Stimulated activated CD4-positive, alpha-beta T cell treated with anti-CD3 and anti-CD28 coated beads, TNF-alpha, amount 100 ng/mL, for 4 hours (primary cell): ENCODE measurements at places on chromosomes 2 and 18.
A peak's percentile ranks its signal among the peaks of the same experiment; 100 is the strongest.

DNA sequence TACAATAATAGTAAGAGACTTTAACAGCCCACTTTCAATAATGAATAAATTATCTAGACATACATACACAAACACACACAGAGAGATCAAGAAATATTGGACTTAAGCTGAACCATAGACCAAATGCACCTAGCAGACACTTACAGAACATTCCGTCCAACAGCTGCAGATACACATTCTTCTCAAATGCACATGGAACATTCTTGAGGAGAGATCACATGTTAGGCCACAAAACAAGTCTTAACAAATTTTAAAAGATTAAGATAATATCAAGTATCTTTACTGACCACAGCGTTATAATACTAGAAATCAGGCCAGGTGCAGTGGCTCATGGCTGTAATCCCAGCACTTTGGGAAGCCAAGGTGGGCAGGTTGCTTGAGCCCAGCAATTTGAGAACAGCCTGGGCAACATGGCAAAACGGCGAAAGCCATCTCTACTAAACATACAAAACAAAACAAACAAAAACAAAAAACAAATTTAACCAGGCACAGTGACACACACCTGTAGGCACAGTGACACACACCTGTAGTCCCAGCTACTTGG, 7.4 kb downstream of the CERKL start:
- no peak for DNase-seq

- no peak for DNase-seq
These were observed 99.5 kb downstream of the TTC32 start for GRCh38 chr2:19802086-19802841.

GRCh38 chr2:229955663-229956062, 33.4 kb downstream of the FBXO36 start:
- no peak for DNase-seq

DNA sequence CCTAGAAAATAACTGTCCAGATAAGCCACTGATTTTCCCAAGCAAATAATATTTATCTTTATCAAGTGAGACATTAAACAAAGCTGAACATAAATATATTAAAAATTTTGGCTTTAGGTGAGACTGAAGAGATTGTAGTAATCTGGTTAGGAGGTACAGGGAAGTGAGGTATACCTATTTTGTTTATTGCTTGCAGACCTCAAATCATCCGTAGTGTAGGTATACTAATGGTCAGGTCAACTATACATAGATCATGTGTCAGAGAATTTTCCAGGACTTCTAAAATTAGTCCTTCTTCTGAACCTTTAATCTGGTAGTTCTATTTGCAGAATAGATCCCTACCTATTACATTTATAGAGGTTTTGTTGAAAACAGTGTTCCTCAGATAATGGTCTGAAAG, 41.5 kb downstream of the SP140 start:
- no peak for DNase-seq

GRCh38 chr2:43482961-43483360, 112.9 kb downstream of the THADA start:
- DNase-seq: no peak

- no peak for DNase-seq
These were observed 80.2 kb upstream of the DNMT3A start for GRCh38 chr2:25421820-25422411.

DNA sequence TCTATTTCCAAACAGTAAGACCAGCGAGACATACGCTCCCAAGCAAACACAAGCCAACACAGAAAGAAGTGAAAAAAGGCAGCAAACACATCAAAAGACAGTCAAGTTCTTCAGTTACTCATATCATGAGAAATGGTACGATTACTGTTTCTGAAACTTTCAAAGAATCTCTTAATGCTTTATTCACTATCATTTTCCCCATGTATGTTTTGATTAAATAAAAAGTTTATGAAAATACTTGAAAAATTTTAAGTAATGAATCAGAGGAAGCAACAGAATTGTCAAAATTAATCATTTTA, 114.9 kb downstream of the HDAC4 start:
- DNase-seq: no peak

GRCh38 chr18:35002120-35002519, 39.1 kb upstream of the MAPRE2 start:
- no peak for DNase-seq

GRCh38 chr2:30714811-30715709, 92.2 kb downstream of the CAPN13 start:
- no peak for DNase-seq

GRCh38 chr18:13070460-13070859, 79.3 kb downstream of the CEP192 start:
- no peak for DNase-seq

DNA sequence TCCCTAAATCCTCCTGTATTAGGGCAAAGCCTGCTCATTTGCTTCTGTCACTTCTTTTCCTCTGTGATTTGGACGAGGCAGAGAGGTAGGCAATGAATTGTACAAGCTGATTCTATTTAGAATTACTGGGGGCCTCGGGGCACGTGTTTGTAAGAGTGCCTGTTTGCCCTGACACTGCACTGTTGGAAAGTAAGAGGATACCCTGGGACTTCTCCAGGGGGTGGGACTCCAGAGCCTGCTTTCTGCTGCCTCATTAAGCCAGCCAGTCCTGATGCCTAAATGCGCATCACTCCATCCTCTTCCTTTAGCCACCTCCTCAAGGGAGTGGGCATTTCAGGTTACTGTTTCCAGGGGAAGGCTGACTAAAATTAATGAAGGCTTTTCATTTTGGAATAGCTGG, 134.3 kb downstream of the TDRD15 start:
- DNase-seq: no peak

DNA sequence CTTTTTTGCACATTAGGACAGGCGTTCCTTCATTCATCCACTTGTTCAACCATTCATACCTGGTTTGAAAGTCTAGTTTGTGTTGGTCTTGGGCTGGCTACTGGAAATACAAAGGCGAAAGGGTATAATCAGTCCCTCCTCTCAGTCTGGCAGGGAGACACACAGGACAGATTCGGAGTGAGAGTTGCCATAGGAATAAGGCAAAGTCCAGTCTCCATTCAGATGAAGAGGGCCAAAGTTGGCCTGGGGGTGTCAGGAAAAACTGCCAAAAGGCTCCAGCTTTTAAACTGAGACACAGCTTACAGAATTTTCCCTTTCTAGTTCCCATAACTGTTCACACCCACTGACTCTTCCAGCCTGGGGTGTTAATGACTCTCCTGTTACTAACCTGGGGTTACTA, 96.3 kb upstream of the AQP4 start:
- DNase-seq: no peak

DNA sequence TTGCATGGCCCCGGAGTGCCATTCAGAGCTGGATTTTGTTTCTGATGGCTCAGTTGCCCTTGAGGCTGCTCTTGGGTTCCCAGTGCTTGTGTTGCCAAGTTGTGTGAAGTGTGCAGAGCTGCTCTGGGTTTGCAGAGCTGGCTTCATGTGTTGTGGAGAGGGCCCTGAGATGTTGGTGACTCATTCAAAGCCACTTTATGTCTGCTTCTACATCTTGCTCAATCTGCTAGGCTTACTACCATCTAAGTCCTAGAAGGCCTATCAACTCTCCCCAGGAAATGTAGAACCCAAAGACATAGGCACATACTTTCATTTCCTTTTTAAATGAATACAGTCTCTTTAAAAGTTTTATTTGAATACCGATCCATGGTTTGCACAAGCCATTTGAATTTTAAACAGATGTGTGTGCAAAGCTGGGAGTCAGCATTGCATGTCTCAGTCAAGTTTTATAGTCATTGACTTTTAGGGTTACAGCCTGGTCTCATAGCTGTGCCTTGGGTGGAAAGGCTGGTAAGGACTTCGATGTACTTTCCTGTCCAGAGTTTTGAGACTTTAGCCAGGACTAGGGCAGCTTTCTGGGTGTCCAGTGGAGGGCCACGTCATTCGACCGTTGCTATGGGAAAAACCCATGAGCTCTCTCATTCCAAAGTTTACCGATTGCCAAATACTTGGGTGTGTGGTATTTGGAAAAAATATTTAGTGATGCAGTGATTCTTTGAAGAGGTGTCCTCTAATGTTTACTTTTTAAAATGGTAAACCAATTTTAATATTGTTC, 105.0 kb downstream of the LTBP1 start:
- no peak for DNase-seq

DNA sequence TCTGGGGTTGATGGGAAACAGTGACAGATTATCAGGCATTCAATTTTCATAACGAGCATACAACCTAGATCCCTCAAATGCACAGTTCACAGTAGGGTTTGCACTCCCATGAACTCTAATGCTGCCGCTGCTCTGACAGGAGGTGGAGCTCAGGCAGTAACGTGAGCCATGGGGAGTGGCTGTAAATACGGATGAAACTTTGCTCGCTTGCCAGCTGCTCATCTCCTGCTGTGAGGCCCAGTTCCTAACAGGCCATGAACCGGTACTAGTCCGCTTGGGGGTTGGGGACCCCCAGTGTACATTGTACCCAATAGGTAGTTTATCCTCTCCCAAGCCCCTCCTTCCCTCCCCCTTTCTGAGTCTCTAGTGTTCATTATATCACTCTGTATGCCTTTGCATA, 94.6 kb downstream of the PTH2R start:
- DNase-seq: no peak

DNA sequence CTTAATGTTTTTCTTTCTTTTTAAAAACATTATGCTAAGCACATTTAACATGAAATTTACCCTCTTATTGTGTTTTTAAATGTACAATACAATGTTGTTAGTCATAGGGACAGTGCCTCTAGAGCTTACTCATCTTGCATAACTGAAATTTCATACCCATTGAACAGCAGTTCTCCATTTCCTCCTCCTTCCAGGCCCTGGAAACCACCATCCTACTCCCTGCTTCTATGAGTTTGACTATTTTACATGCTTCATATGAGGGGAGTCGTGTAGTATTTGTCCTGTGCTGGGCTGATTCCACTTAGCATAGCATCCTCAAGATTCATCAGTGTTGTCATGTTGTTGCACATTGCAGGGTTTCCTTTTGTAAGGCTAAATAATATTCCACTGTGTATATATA, 92.6 kb downstream of the SPATS2L start:
- DNase-seq: no peak

GRCh38 chr2:172177581-172177980, 74.9 kb upstream of the DLX2 start:
- no peak for DNase-seq

DNA sequence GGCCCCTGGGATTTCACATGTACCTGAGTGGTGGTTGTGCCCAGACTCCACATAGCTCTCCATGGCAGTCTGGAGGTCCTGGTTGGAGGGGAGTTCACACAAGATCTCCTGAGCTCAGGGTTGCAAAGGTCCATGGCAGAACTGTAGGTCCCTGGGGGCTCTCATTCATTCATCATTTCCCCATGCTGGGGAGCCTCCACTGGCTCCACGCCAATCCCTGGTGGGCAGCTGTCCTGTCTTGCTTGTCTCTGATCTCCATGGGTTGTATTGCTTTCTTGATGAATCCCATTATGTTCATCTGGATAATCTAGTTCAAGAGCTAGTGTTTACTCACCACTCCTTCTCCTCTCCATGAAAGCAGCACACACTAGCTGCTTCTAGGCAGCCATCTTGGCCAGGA, 42.4 kb downstream of the ZSWIM2 start:
- no peak for DNase-seq

DNA sequence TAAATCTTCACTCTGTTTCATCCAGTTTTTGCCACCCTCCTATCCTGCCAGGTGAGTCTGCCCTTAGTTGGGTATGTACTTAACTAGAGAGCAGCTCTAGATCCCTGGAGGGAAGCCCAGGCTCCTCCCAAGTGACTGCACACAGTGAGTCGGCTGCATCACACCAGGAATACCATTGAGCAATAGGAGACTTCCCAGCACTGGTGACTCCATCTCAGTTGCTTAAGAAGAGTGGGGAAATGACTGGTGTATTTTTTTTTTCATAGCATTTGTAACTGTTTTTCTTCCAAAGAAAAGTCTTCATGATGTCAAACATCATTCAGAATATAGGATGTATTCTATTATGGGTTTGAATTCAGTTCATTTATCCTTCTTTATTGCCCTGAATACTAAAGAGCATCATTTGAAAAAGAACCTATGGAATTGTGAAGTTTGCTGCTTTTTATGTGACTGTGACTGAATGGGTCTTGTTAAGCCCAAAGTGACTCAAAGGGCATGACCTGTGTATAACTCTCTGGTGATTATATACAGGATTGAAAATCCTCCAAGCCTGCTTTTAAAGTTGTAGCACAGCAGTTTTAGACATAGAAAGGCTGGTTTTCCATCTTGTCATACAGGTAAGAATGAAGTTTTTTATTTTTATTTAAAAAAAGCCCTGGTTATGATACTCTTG, 84.3 kb downstream of the MAP3K20 start:
- no peak for DNase-seq

GRCh38 chr18:39635966-39636365, 2070.4 kb upstream of the CELF4 start:
- DNase-seq: no peak

- no peak for DNase-seq
These were observed 277.0 kb upstream of the ZEB2 start for GRCh38 chr2:144796936-144797335.

DNA sequence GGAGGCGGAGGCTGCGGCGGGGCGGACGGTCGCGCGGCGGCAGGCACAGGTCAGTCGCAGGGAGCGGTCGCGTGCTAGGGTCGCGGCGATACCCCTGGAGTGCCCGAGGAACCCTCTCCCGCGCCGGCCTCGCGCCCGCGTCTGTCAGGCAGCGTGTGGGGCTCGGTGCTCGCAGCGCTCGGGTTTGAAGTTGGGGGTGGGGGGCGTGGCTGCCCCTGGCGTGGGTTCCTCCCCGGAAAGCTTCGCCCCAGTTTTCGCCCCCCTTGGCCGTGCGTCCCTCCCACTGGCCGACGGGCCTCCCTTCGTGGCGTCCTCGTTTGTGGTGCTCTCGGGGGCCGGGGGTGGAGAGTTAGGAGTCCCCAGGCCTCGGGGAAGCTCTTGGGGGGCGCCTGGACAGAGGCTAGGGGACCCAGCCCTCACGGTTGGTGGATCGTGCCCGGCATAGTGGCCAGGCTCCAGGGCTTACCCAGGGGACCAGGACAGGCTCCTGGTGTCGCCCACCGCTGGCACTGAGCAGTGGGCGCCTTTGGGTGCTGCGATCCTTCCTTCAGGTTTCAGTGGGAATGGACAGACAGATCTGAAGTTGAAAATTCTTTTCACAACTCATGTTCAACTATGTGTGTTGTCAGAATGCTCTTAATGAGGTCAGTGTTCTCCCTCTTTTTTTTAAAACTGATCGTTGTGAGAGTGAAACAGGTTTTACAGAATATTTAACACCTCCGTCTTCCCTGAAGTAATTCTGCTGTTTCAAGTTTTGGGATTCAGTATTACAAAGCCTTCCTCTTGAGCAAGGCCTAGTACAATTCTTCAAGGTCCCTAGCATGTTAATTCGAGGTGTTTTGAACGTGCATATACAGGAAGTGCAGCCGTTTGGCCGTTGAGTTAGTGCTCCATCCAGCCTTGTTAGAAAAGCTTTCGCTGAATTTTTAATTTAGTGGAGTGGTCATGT, 604 bp downstream of the RALBP1 start:
- DNase-seq: peak; percentile 33

DNA sequence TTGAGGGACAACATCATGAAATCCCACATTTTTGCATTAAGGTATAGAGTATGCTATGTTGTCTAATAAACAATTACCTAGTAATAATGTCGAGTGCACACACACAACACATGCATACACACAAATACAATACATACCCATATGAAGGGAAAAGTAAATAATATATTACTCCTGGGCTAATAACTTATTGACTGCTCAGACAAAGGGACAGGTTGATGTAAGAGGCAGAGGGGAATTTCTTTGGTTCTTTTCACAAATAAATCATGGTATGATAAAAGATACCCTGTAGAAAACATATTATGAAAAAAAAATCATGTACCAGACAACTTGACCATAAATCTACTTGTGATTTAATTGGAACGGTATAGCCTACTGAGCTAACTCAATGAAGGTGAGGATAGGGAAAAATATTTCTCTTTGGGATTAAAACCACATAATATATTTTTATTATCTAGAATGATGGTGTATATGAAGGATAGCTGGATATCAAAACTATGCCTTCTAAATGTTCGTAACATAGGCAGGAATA, 398.7 kb upstream of the LRRTM4 start:
- DNase-seq: no peak
